ENCODE measurements at places on chromosomes 6 and 20.

DNA sequence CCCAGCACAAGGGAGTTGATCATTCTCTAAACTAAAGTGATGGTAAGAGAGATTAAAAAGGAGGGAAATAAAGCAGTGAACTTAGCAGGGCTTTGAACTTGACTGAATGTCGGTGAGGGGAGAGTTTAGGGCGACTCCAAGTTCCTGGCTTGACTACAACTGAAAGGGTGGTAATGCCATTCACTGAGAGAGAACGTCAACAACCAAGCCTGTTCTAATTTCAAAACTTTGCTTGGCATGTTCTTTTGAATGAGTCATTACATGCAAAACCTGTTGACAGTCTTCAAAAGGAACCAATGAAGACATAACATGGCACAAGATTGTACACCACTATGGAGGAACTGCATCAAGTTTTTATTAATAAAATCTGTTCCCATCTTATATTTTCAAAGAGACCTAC is 10.3 kb upstream of the MYB start:
- no peak for DNase-seq

DNA sequence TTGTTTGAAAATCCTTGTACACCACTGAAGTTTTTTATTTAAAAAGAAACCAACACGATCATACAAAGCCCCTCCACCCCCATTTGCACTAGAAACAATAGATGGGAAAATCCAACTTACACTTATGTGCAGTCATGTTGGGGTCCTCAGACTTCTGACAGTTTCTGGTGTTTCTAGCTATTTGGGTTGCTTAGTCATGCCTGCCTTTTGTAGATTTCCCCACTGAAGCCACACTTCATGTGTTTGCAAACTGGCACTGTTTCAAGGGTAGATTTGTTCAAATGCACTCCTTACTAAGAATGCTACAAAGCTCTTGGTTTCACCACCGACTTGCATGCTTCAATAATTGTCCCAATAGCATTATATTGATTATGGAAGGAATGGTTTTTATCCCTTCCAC is 1.5 kb downstream of the SH3BGRL2 start:
- DNase-seq = no peak

- no peak for DNase-seq
These were observed 68.0 kb upstream of the TFB1M start for GRCh38 chr6:155382338-155382685.

DNA sequence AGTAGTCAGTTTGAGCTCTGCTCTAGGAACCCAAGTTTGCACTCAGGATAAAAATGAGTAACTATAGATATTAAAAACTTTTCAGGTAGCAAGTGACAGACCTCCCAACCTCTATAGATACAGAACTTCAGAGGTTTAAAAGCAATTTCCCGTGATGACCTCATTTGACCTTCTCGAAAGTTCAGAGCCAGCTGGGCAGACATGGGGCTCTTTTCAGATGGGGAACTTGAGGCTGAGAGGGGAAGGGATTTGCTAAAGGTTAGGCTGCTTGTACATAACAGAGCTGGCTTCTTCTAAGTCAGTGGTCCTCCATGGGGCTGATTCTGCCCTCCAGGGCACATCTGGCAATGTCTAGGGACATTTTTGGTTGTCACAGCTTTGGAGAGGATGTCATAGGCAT is 58.8 kb upstream of the ZNF831 start:
- DNase-seq = no peak

DNA sequence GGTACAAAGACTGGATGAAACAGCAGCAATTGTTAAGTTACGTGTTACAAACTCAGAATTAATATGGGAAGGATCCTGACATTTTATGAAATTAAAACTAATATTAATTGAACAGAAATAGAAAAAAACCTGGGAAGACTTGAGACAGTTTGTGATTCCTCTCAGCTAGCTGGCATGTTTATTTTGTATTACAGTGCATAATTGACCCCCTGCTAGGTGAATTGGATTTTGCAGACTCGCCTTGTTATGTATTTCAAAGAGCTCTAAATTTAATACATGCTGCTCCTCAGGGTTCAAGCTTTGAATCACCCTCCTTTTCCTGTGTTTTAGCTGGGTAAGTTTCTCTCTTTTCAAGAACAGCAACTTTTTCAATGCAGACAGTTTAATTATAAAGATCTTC is 339.4 kb downstream of the PLCB1 start:
- DNase-seq = no peak

DNA sequence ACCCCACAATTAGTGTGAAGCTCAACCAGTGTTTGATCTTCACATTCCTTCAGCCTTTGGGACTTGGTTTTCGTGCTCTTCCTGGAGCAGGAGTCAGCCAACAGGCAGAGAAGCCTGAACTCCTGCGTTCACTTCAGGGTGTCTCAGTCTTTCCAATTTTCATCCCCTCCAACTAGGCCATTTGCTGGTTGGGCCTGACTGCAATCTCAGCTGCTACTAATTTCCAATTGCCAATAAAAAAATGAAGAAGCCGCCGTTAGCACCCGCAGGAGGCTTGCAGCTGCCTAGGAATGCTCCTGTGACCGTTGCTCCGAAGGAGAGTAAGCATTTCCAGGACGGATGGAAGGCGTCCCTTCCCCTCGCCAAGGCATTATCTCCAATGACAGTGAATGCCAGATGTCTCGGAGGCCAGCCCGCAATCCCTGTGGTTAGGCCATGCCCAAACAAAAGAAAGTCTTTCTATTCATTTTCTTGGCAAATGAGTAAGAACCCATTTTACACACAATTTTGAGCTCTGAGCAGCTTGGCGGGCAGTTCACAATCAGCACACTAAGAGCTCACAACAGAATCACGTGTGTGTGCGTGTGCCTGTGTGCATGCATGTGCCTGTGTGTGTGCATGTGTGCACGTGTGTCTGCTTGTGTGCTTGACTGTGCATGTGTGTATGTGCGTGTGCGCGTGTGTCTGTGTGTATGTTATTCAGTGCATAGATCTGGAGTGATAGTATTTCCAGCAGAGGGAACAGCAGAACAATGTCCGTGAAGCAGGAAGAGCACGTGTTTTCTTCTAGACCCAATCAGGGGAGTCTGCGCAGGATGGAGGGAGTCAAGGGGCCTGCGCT is 301.2 kb downstream of the SMOC2 start:
- no peak for DNase-seq

GRCh38 chr20:49400904-49401303 is 81.6 kb downstream of the KCNB1 start:
- no peak for DNase-seq

DNA sequence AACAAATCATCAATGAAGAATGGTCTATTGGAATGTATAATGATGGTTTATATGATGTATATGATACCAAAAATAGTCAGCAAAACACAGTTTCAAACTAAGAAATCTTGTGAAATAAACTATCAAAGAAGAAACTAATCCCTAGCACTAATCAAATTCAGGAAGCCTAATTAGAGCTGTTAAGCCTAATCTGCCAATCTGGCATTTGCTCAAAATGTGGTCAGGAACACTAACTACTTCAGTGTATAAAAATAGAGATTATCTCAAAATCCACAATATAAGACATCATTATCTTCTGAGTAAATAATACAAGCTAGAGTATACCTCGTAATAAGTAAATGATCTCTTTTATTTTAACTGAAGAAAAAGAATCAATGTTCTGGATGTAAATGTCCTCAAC is 12.8 kb upstream of the AKAP7 start:
- DNase-seq = no peak
